ENCODE measurements at places on chromosomes 2 and 18.
A peak's percentile ranks its signal among the peaks of the same experiment; 100 is the strongest.

- no peak for DNase-seq
Observed at GRCh38 chr2:144518748-144519596, 947 bp downstream of the ZEB2 start.

DNA sequence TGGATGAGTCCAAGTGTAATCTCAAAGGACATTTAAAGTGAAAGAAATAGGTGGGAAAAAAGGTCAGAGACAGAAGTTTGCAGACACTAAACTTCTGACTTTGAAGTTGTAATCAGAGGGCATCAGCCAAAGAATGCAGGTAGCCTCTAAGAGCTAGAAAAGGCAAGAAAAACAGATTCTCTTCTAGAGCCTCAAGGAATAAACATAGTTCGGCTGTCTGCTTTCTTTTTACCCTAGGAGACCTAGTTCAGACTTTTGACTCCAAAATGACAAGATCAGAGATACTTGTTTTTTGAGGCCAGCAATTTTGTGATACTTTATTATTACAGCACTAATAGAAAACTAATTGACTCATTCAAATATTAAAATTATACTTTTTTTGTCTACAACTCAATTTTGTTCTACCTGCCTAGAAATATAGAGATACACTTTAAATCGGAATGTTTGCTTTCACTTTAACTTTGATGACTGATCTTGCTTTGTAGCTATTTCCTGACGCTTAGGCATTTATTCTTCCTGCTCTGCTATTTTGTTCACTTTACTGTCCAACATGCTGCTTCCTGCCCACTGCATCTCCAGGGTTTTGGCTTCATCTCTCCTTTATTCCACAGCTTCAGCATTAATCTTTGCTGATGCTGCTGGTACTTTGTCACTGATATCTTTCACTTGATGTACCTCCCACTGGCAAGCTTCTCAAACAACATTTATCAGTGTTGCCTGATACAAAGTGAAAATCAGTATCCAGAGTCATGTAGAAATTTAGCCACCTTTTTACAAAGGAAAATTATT, 272.5 kb downstream of the DSEL start:
- DNase-seq = no peak

- DNase-seq = no peak
Observed at GRCh38 chr18:75530566-75531211, 103.2 kb upstream of the SMIM21 start.

DNA sequence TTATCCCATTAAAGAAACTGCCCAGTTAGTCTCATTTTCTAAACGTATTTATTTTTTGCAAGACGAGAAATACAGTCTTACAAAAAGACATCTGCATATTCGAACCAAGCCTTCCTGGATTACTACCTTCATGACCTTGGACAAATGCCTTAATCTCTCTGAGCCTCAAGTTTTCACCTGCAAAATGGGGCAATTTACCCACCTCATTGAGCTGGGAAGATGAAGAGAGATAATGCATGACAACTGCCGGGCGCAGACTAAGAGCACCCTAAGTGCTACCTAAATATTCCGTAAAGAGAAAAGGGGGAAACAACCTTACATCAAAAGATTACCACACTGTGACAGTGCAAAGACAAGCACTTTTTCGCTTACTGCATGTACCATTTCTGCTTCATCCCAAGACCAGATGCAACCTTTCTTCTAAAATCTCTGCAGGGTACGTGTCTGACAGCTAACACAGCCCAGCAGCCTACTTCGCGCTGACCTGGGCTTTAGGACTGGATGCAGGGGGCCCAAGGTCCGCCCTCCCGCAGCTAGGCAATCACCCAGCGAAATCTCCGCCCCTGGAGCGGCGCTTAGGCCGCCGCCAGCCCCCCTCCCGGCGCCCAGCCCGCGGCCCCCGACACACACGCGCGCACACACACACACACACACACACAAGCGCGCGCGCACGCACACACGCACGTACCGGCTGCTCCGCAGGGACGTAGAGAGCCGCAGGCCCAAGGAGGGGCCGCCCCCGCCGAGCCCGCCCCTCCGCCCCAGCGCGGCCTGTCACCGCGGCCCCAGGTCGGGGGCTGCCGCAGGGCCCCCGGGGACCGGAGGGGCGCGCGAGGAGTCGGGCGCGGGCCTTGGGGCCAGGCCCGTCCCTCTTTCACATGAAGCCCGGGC, 766 bp downstream of the MAP3K2 start:
- DNase-seq = peak; percentile 70

GRCh38 chr18:8854962-8855361, 149.6 kb downstream of the MTCL1 start:
- no peak for DNase-seq

DNA sequence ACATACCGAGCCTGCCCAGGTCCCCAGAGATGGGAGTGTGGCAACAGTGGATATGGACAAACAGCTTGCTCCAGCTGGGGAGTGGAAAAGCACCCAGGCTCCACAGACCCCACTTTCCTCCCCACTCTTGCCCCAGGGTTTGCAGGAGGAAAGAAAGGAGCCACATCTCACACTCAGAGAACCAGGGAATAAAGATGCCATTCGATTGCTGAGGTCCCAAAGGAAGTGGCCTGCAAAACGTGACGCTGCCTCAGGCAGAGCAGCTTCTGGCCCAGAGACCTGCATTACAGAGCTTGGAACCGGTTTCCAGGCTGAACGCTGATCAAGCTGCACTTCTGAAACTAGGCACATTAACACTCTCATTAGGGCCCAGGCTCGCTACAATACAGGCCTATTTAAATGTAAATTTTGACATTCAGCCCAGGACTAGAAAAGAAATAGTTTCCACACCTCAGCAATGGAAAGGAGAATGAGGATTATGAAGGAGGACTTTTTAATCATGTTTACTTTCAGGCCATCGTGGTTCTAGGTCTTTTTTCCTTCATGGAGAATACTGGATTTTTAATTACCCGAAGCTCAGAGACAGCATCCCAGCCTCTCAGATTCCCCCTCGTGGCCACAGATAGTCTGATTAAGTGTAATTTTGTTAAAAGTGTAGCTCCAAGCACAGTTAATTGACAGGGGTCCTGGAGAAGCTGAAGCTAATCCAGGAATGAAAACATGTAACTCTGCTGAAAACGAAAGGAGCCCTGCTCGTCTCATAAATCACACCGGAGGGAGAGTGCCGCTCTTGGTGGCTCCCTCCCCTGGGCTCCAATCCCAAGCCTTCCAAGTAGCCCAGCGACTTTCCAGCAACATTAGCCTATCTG, 221.3 kb upstream of the RAB6C start:
- DNase-seq = no peak

GRCh38 chr2:85584857-85585780, 888 bp downstream of the VAMP5 start:
- no peak for DNase-seq

- DNase-seq = no peak
Observed at GRCh38 chr2:188956961-188957360, 17.2 kb upstream of the COL3A1 start.

GRCh38 chr2:108534584-108535356, 500 bp downstream of the LIMS1 start:
- peak; percentile 32 for DNase-seq

DNA sequence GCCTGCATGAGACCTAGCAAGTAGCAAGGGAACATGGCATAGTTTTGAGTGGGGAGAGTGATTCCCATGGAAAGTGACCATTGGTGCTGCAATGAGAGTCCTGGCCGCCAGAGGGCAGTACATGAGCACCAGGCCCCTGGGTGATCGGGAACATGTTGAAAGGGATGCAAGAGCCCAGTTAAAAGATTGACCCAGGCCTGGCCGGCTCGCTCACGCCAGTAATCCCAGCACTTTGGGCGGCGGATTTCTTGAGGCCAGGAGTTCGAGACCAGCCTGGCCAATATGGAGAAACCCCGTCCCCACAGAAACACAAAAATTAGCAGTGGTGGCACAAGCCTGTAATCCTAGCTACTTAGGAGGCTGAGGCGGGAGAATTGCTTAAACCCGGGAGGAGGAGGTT, 22.2 kb downstream of the FAP start:
- peak; percentile 49 for DNase-seq

DNA sequence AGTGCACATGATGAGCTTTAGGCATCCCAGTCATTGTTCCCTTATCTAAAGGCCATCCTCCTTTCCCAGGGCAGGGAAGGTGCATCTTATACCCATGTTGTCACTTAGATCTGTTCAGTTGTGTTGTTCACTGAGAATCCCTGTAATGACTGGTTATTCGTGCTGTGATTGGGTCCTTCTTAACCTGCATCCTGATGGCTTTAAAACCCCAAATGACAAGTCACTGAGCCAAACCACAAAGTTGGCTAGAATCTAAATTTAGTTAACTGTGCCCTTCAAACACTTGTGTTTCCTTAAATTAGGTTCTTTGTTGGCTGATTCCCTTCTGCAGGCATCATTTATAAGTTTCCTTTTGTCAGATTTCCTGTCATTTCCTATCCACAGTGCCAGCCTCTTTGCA, 58.5 kb upstream of the SLC16A14 start:
- DNase-seq = no peak

DNA sequence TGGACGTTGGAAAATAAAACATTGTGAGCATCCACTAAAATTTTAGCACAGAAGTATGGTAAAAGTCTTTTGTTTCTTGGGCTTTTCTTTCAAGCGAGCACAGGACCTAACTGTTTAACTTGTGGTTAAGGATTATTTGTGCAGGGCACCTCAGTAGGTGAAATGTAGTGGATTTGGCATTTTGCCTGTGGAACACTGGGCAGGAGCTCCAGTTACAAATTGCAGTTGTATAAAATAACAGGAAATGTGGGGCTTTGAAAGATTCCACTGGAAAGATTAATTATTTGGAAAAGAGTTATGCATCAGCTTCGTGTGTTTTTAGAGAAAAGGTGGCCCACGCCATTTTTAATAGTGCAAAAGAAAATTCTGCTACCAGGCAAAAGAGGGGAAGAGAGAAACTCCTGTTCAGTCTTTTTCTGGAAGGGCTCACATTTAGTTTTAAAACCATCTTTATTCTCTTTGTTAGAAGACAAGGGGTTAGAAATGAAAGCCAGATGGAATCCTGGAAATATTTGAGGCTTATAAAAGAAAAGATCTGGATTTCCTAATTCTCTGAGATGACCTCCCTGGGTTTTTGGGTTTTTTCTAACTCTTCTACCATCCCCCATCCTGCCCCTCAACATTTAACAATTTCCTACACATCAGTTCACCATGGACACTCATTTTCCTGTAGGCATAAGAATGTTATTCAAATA, 144.3 kb upstream of the SERTAD2 start:
- DNase-seq = no peak

- DNase-seq = no peak
Observed at GRCh38 chr18:47313901-47314300, 62.4 kb upstream of the SKOR2 start.

GRCh38 chr2:124526221-124526620, 501.1 kb downstream of the CNTNAP5 start:
- DNase-seq = no peak

- no peak for DNase-seq
Observed at GRCh38 chr2:170022692-170023091, 155.3 kb upstream of the MYO3B start.

- DNase-seq = no peak
Observed at GRCh38 chr2:234771980-234772732, 179.7 kb upstream of the SH3BP4 start.

DNA sequence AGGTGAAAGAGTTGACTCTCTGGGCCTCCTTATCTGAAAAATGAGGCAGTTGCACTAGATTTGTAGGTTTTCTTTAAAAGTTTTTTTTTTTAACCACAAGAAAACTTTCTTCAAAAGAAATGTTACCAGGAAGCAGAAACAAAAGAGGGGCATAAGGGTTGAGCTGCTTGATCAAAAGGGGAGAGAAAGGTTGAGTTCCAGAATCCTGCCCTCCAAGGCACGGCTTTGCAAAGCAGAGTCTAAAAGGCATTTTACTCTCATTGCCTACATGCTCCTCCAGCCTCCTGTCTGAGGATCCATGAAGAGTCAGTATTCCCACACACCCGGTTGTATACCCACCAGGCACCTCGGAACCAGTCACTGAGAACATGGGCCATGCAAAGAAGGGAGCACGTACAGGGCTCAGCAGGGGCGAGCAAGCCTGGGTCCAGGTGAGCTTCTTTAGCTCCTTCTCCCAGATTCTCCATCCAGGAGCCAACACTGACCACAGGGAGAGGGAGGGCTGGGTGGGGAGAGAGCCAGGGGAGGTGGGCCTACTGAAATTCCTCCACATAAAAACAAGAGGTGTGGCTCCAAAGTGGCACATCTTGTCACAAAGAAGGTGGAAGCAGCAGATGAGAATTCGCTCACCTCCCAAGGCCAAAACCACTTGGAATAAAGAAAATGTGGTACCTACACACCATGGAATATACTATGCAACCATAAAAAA, 116.0 kb upstream of the EPC2 start:
- DNase-seq = no peak

DNA sequence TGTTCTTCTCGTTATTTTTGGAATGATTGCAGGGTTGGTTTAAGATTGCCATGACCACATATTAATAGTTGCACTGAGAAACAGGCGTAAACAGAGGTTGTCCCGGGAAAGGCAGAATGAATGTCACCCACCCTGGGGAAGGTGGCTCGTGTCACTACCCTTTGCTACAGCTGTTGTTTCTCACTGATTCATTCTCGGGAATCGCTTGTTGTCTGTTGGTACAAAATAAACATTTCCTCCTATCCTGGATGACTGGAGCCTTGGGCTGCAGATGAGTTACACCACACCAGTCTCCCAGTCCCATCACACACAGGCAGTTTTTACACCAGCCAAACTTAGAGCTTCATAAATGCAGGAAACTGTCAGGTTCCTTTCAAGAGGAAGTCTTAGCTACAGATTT, 216.7 kb downstream of the GBX2 start:
- DNase-seq = no peak

DNA sequence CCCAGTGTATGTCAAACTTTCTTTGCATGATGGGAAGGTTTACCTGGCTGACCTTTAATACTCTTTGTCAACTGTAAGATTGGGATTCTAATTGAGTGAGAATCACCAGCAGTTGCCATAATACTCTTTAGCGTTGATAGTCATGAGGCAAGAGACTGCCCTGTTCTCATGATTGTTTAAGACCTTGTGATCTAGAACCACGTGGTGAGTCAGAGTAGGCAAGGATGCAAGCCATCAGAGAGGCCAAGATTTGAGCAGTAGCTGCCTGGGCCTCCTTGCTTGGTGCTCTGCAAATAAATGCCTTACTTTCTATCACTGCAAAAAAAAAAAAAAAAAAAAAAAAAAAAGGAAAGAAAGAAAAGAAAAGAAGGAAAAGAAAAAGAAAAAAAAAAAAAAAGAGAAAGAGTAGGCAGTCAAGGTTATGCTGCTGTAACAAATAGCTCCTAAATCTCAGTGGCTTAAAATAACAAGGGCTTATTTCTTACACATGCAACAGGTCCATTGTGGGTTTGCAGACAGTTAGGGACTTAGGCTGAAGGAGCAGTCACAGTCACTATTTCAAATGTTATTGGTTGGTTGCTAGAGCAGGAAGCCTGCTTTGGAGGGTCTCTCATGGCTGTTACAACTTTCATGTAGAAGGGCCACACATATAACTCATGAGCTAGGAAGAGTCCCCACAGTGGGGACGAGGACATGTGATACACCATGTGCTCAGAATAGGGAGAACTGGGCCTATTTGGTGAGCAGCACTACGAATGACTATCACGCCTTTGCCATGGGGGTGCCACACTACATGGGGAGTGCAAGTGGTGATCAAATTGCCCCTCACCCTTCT, 21.7 kb downstream of the IL1R2 start:
- DNase-seq = no peak

All from T-helper 9 cell (primary cell).